ENCODE measurements at places on chromosomes 13 and 19.

DNA sequence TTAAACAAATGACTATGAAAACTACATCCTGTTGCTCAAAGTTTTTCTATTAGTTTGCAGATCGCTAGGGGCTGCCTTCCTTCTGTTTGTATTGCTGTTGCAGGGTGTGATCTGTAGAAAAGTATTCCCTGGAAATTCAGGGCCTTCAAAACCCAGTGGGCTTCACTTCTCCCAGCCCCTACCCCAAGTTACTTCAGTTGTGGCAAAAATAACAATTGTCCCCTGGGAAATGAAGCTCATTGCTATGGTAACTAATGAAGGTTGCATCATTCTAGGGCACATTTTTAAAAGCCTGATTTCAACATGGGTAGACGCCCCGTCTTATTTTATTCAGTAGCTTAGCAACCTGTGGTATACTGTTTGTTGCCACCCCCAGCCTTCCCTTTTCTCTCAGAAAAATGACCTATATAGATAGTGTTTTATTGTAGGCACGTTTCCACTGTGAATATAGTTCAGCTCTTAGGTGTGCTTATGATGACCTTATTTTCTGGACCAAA lies 60.9 kb downstream of the WDFY2 start:
- DNase-seq: peak; percentile 76

- DNase-seq: peak; percentile 53
Observed at GRCh38 chr19:45496349-45496953, 396 bp downstream of the RTN2 start.

DNA sequence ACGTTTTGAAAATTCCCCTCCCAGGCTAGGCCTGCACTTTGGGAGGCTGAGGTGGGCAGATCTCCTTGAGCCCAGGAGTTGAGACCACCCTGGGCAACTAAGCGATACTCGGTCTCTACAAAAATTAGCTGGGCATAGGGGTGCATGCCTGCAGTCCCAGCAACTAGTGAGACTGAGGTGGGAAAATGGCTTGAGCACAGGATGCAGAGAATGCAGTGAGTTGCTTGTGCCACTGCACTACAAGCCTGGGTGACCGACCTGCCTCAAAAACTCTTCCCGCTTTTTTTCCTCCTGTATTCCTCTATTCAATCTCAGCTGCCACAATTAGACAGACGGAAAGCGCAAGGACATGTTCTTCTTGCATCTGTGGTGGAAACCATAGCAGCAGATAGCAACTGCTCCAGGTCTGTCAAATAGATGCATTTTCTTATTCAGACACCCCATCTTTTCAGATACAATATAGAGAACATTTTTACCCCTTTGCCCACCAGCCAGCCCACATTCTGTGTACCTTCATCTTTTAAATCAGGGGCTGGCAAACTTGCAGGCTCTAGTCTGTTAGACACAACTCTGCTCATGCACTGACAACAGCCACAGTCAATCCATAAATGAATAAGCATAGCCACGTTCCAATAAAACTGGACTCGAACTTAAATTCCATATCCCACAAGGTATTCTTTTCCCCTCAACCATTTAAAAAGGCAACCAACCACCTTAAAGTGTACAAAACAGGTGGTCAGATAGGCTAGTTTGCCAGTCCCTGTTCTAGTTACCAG lies 4.8 kb downstream of the TPT1 start:
- DNase-seq: no peak

GRCh38 chr19:42023121-42023942 lies 29.3 kb upstream of the ATP1A3 start:
- no peak for DNase-seq

DNA sequence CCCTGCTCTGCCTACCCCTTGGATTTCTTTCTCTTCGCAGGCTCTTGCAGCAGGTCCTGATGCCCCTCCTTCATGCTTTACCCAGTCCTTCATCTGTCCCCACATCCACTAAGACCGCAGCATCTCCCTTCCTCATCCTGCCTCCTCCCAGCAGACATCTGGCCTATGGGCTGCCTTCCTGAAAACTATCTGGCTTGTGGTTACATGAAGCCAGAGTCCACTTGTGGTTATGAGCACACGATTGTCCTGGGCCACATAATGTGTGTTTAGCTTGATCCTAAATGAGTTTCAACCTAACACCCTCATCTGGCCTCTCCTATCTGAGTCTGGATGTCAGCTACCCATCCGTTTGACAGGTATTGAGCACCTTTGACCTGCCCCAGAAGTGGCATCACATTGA lies 5.5 kb upstream of the ZNF175 start:
- DNase-seq: no peak

GRCh38 chr13:101115762-101116171 lies 300.5 kb downstream of the NALCN start:
- no peak for DNase-seq

DNA sequence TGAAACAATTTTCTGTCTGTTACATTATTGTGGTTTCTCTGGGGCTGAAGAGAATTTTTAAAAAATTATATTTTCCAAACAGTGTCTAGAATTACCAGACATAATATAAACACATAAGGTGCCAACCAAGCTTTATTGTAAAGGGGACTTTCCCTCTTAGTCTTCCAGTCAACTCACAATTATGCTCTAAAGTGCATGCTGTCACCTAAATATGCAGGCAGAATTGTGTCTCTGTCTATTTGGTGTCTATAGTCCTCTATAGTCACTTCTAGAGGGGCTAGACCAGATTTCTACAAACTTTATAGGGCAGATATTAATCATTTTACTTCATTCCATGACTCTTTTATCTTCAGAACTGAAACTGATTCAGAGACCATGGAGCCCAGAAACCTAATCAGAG lies 12.8 kb downstream of the ZNF254 start:
- DNase-seq: no peak

DNA sequence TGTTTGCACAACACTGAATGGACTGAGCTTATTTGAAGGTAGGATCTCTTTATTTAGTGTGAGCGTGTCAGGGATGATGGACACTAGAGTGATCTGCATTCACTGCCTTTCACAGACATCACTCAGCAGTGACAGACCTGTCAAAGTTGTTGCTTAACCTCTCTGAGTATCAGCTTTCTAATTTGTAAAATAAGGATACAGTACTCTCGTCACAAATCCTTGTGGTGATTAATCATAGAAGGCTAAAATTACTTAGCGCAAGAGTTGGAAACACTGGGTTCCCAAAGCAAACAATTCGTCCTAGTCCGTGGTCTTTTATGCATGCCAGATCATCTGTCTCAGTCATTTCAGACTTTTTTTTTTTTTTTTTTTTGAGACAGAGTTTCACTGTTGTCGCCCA lies 16.6 kb downstream of the CARD8 start:
- no peak for DNase-seq

DNA sequence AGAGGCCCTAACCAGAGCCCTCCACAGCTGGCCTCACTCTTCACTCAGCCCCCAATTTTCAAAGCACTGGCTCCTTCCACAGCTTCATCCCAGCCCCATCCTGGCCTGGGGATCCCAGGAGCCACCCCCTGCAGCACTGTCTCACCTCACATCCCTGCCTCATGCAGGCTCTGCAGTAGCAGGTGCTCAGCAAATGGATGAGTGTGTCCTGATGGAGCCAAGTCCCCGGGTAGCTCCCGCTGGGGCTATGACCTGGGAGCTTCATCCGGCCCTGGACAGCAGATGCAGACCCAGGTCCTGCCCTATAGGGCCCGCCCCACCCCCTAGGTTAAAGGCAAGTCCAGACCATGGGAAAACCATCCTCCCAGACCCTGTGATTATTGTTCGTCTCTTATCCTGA lies 143.2 kb upstream of the ZNF507 start:
- no peak for DNase-seq

GRCh38 chr13:93732186-93732585 lies 505.6 kb downstream of the GPC6 start:
- DNase-seq: no peak

GRCh38 chr13:70370924-70371323 lies 262.7 kb upstream of the KLHL1 start:
- no peak for DNase-seq

DNA sequence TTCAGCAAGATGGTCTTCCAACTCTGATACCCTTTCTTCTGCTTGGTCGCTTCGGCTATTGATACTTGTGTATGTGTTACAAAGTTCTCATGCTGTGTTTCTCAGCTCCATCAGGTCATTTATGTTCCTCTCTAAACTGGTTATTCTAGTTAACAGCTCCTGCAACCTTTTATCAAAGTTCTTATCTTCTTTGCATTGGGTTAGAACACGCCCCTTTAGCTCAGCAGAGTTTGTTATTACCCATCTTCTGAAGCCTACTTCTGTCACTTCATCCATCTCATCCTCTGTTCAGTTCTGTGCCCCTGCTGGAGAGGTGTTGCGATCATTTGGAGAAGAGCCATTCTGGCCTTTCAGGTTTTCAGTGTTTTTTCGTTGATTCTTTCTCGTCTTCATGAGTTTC lies 18.7 kb downstream of the ACOD1 start:
- DNase-seq: no peak

- DNase-seq: no peak
Observed at GRCh38 chr19:4568886-4569285, 9.4 kb upstream of the SEMA6B start.
